Hematopoietic multipotent progenitor cell treated with erythropoietin and hydrocortisone succinate and interleukin-3 and kit ligand, for 4 days (in vitro differentiated cells): ENCODE measurements at places on chromosomes 1 and 21.

DNA sequence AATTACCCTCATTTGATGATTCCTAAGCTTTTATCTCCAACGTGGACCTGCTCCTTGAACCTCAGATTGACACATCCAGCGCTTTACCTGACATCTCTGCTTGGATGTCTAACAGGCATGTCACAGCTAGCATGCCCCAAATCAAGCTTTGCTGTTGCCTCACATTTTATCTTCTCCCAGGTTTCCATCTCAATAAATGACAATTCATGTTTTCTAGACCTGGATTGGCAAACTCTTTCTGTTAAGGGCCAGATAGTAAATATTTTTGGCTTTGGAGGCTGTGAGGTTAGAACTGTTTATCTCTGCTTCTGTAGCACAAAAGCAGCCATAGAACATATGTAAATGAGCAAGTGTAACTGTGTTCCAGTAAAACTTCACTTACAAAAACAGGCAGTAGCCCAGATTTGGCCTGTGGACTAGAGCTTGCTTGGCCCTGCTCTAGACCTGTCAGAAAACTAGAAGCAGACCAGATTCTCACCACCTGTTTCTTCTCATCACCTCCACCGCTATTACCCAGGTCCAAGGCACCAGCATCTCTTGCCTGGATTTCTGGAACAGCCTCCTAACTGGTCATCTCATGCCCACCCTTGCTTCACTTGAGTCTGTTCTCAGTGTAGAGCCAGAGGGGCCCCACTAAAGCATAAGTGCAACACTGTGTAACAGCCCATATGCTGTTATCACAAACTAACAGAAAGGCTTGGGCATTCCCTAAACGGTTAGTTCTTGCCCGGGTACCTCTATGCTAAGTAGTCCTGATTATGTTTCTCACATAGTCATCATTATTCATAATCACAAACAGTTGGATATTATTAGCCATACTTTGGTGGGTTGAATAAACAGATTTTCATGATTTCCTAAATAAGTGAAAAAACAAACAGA lies 42.3 kb downstream of the UBE4B start:
- DNase-seq: peak; percentile 61

- no peak for DNase-seq
Observed at GRCh38 chr1:242842094-242842493, 317.6 kb upstream of the PLD5 start.

- no peak for DNase-seq
Observed at GRCh38 chr1:24089027-24089742, 22.8 kb downstream of the MYOM3 start.

- no peak for DNase-seq
Observed at GRCh38 chr1:38465460-38465859, 394.1 kb downstream of the RRAGC start.

- DNase-seq: no peak
Observed at GRCh38 chr1:24564695-24565094, 8.8 kb downstream of the NCMAP start.
